ENCODE measurements at places on chromosomes 3 and 15.

DNA sequence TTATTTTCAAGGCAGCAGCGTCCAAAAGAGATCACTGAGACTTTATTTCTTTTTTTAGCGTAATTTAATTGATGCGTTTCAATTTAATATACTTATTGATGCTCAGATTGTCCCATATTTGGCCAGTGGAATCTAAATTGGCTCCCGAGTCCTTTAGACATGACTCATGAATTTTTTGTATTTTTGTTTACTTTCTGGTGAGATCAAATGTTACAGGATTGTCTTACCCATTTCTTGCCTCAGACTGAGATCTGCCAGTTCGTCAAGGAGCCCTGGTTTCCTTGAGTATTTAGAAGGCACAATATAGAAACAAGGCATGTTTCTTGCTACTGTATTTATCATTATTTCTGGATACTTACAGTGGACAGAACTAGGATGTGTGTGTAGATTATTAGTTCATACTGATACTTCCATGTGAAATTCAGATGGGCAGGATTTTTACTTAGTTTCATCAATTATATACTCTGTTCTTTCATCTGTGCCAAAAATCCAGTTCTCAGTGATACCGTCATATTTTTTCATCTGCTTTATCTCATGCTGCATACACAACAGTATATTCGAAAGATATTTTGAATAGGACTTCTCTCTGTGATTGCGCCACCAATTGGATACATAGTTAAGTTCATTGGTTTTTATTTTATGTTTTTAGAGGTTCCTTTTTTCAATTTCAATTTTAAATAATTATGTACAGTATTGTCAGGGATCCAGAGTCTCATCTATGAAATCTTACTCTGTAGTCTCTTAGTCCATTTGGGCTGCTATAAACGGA, 436.9 kb upstream of the C2CD4B start:
- DNase-seq: no peak

- no peak for DNase-seq
These were observed 726.0 kb upstream of the CFAP20DC start for GRCh38 chr3:59775761-59776325.

DNA sequence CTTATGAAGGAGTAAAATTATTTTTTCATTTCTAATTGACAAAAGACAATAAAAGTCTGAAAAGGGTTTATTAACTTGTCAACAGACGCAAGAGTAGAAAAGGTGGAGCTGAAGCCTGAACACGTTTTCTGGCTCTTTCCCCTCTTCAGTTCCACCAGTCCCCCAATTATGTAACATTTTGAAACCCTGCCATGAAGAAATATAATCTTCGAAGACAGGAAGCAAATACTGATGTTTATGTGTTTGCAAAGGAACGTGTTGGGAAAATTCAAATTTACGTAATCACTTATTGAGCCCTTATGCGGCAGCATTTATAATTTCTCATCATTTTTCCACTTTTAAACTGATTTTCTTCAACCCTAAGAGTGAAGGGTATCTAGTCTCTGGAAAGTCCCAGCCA, 767 bp downstream of the AP3S2 start:
- DNase-seq: no peak

- no peak for DNase-seq
These were observed 1021.7 kb upstream of the GBE1 start for GRCh38 chr3:82783194-82783593.

DNA sequence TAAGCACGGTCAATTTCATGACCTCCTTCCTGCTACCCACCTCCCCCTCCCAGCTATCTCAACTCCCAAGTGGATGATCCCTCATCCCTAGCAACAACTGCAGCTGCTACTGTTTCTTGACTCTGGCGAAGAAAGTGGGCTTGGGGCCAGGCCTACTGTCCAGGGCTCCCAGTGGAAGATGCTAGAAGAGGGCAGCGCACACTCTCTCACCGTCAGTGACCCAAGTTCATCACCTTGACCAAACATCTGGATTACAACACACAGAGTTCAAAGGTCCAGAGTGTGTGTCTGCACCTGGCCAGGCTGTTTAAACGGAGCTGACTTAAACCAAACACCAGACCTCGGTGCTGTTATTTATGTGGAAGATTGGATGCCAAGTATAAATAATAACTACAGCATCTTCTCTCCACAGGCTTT, 385.6 kb downstream of the SHQ1 start:
- DNase-seq: no peak
